GM04504 (cell line): ENCODE measurements at places on chromosomes 3 and 15.
A peak's percentile ranks its signal among the peaks of the same experiment; 100 is the strongest.

DNA sequence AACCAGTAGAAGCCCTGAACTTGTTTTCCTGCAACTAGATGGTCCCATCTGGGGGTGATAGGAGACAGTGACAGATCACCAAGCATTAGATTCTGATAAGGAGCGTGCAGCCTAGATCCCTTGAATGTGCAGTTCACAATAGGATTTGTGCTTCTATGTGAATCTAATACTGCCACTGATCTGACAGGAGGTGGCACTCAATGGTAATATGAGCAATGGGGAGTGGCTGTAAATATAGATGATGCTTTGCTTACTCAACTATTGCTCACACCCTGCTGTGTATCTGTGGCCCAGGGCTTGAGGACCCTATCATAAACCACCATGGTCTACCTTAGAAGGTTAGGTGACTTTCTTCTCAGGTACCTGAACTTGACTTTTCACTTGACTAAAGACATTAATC is 417.1 kb upstream of the ARHGEF26 start:
- no peak for DNase-seq

GRCh38 chr3:153670577-153670976 is 450.6 kb upstream of the ARHGEF26 start:
- DNase-seq, result no peak

GRCh38 chr3:127805026-127805753 is 17.1 kb downstream of the MGLL start:
- DNase-seq, result no peak

DNA sequence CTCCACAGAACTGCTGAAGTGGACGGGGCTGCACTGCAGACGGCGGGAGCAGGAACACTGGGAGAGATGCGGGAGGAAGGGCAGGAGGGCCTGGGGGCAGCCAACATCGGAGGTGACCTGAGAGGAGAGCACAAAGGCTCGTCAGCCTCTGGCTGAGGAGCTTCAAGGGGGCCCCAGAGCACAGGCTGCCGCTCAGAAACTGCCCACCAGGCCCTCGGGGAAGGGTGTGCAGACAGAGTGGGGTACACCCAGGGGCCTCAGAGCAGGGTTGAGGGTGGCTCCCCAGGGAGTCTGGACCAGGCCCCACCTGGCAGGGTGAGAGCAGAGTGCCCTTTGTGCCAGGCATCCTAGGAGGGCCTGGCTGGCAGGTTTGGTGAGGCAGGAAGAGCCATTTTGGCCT is 14.7 kb upstream of the RHO start:
- DNase-seq, result no peak

GRCh38 chr15:82849556-82850512 is 40.4 kb downstream of the WHAMM start:
- peak; percentile 68 for DNase-seq

DNA sequence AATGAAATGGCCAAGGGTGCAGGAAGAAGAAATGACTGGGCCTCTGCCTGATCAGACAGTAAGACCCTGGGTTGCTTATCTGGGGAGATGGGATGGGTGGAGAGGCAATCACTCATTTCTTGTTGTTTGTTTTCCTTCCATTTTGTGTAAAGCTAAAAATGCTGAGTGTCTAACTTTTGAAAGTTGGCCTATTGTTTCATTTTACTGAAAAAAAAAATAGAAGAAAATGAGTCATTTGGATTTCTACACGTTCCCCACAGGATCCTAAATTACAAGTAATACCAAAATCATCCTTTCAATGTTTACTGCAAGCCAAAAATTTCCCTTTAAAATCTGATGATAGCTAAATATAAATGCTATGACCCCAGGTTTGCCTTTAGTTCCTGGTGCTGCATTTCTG is 30.6 kb downstream of the PTX3 start:
- DNase-seq, result no peak

GRCh38 chr3:11632966-11633365 is 10.7 kb downstream of the VGLL4 start:
- DNase-seq, result no peak

DNA sequence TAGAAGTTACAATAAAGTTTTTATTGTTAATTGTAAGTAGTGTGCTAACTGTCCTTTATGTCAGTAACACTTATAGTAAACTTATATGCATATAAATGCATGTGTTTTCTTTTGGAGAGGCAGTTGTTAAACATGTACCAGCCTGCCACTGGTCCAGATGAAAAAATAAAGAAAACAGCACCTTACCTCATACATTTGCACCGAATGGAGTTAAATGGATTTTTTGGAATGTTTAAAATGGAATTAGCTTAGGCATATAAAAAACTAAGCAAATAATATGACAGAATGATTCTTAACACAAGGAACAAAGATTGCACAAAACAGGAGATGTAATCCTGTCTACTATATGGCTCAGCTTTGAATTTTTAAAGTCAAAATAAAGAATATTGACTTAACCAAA is 50.2 kb upstream of the ALDH1A3 start:
- no peak for DNase-seq
